CD4-positive, alpha-beta T cell treated with Interleukin-17A for 4 hours (primary cell): ENCODE measurements at places on chromosomes 12 and 14.

DNA sequence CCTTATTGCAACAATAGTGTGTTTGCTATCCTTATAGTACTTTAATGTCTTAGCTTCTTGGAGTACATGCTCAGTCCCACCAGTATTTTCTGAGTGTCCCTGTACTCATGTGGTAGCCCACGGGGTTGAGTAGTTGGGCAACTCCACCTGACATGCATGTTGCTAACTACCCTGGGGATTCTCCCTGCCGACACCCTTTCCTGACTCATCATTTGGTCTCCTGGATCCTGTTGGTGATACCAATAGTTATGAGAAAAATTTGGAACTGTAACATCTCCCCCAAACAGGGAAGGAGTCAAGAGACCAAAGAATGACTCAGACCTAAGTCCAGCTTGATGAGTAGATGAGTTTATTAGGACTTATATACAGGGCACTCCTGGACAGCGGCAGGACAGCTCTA is 101.6 kb downstream of the BRMS1L start:
- DNase-seq: no peak

- DNase-seq: no peak
Measured at GRCh38 chr14:34223373-34224148, 238.5 kb downstream of the SPTSSA start.

DNA sequence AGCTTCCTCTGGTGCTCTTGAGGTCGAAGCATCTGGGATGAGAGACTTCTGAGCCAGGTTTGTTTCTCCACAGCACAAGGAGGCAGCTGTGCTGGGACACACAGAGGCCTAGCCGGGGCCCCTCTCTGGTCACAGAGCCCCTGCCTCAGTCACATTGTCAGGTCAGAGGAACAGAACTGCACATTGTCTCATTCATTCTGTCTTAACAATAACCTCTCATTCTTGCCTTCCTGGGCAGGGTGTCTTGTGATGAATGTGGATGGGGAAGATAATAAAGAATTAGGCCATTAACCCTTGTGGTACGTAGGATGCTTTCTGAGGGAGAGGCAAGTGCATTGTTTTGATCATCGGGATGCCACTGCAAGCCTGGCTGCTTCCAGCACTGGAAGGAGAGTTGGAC is 29.8 kb downstream of the FNTB start:
- DNase-seq: no peak

DNA sequence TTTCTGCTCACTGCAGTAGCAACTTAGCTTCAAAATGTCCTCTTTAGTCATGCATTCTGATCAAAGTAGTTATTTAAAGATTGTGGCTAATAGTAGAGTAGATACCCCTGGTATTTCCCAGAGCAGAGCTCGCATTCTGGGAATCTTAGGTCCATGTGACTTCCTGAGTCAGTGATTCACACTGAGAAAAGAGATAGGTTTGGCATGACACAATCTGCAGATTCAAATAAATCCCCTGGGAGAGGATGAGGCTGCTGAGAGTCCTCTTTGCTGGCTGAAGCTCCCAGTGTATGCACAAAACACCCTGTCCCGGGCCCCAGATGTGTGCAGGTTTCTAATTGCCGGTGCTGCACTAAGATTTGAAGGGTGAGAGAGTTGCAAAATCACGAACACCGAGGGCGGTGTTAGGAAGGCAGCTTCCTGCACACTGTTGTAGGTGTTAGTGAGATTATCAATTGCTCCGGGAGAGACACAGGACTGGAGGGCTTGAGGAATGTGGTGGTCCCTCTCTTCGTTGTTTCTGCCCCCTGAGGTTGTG is 233.2 kb downstream of the NRXN3 start:
- no peak for DNase-seq

- DNase-seq: no peak
Measured at GRCh38 chr12:41234692-41235091, 46.6 kb downstream of the PDZRN4 start.

GRCh38 chr12:52382854-52383253 is 2.6 kb downstream of the KRT84 start:
- DNase-seq: peak; percentile 14

GRCh38 chr12:14416658-14417057 is 51.2 kb downstream of the ATF7IP start:
- DNase-seq: peak; percentile 31

GRCh38 chr14:86604561-86604960 is 1074.6 kb downstream of the FLRT2 start:
- no peak for DNase-seq

DNA sequence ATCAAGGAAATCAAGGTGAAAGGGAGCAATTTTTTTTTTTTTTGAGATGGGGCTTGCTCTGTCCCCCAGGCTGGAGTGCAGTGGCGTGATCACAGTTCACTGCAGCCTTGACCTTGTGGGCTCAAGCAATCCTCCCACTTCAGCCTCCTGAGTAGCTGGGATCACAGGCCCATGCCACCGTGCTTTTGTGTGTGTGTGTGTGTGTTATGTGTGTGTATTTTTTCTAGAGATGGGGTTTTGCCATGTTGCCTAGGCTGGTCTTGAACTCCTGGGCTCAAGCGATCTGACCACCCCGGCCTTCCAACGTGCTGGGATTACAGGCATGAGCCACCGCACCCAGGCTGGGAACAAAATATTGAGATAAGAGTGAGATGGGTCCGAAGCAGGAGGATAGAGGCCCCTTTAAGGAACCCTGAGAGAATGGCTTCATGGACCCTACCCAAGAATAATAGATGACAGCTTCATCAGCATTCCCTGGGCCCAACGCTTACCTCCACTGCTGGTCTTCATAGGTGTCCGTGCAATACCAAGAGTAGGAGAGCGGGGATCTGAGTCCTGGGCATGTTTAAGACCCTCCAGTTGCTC is 1.0 kb downstream of the CDCA3 start:
- DNase-seq: no peak

- DNase-seq: no peak
Measured at GRCh38 chr12:122789637-122790036, 15.3 kb downstream of the CCDC62 start.
